Omental fat pad (tissue), 4 donors: ENCODE measurements at places on chromosomes 2 and 18.

- DNase-seq: no peak
Measured at GRCh38 chr2:30631051-30631671, 176.1 kb downstream of the CAPN13 start.

GRCh38 chr2:95060446-95061118 is 35.1 kb downstream of the MAL start:
- no peak for DNase-seq

DNA sequence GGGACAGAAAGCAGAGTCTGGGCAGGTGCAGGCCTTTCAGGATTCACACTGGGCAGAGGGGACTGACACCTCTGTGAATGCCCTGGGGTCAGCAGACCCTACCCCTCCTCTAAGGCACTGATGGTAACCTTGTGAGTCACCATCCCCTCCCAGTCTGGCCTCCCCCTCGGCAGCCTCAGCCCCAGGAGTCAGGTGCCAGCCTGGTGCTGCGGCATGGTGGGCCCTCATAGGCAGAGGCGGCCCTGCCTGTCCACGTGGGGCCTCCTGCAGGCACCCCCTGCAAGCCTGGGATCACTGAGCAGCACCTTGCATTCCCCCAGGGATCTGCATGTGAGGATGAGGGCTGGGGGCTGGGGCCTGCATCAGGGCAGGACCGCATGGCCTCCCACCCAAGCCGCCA is 4.8 kb upstream of the GPR17 start:
- DNase-seq: no peak

DNA sequence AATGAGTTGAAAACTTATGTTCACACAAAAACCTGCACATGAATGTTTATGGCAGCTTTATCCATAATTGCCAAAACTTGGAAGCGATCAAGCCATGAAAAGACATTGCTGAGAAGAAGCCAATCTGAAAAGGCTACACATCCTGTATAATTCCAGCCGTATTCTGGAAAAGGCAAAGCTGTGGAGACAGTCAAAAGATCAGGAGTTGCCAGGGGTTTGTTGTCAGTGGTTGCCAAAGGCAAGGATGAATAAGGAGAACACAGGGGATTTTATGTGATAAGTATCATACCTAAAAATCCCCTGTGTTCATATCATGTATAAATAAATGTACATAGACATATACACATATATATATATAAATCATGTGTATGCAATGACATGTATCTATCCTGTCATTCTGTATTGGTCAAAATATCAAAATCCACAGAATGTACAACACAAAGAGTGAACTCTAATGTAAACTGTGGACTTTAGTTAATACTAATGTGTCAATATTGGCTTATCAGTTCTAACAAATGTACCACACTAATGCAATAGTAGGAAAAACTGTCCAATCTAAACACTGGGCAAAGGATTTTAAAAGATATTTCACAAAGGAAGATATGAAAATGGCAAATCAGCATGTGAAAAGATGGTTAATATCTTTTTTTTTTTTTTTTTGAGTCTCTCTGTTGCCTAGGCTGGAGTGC is 75.8 kb downstream of the PTRHD1 start:
- no peak for DNase-seq

GRCh38 chr18:78517973-78518372 is 461.6 kb upstream of the SALL3 start:
- no peak for DNase-seq

- DNase-seq: no peak
Measured at GRCh38 chr18:27719680-27720079, 457.2 kb downstream of the CDH2 start.

DNA sequence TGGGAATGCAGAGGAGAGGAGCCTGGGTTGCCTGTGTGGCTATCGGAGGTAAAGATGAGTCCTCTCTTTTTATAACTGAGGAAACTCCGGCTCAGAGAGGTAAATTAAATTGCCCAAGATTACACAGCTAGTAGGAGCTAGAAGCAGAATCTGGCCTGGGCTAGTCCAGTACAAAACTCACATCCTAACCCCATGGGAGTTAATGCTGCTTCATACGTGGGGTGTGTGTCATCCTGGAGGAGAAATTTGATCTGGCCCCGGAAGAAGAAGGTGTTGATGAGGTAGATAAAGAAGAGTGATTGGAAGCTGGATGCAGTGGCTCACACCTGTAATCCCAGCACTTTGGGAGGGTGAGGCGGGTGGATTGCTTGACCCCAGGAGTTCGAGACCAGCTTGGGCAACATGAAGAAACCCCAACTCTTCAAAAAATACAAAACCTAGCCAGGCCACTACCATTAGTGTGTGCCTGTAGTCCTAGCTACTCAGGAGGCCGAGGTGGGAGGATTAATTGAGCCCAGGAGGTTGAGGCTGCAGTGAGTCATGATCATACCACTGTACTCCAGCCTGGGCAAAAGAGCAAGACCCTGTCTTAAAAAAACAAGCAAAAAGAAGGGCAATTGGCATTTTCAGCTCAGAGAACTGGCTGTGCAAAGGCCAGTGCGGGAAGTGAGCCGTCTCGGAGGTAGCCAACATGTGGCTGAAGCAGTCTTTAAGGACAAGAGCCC is 33.7 kb downstream of the CTIF start:
- DNase-seq: no peak

- no peak for DNase-seq
Measured at GRCh38 chr18:62938006-62938405, 222.7 kb downstream of the PHLPP1 start.

DNA sequence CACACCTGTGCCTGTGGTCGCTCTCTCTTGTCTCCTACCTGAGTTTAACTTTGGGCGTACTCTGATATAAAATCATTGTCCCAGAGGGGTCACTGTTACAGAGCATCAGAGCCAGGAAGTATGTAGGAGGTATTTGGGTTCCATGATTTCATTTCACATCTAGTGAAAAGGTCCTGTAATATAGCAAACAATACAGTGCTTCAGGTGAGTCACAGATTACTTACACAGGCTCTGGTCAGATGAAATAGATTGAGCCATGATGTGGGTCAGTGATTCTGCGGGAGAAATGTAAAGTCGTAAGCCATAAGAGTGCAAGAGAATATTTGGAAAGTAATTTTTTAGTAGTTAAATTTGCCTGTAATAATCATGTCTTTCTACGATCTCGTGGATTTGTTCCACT is 70.2 kb downstream of the SOCS6 start:
- no peak for DNase-seq

DNA sequence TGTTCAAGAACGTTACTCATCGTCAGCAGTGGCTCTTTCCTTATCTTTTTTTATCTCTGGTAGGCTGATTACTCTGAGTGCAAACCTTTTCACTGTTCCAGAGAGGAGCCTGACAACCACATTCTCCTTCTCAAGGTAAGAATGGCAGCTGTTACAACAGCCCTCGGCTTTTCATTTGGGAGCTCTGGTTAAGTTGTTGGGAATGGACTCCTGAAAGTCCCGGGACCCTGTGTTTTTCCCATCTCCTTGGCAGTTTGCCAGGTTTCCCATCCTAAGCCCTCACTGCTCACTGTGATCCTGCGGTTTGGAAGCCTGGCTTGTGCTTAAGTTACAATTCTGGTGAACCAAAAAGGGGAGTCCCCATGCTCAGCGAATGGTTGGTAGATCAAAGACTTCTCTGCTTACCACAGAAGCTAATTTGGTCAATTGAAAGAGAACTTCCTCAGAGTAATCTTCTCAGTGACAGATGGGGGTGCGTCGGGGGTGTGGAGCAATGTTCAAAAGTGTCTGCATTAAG is 122.3 kb downstream of the LYPD6B start:
- DNase-seq: no peak

- DNase-seq: no peak
Measured at GRCh38 chr2:168495524-168495923, 39.5 kb downstream of the CERS6 start.

- DNase-seq: no peak
Measured at GRCh38 chr18:40163254-40163653, 1791.8 kb upstream of the PIK3C3 start.

DNA sequence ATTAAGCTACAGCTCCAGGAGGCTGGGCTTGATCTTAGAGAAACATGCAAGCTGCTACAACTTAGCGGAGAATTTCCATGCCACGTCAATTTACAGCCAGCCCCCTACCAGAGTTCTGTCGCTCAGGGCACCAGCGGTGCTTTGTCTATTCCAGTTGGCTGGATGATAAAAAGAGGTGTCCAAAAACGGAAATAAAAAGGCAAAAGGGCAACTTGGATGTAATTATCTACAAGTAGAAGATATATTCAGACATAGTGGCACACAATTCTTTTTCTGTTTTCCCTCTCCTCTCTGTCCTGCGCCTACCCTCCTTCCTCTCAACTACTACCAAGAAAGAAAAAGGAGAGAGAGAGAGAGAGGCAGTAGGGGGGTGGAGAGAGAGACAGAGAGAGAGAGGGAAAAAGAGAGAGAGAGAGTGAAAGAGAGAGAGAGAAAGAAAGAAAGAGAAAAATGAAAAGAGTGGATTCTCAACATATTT is 363 bp upstream of the RFTN2 start:
- no peak for DNase-seq

DNA sequence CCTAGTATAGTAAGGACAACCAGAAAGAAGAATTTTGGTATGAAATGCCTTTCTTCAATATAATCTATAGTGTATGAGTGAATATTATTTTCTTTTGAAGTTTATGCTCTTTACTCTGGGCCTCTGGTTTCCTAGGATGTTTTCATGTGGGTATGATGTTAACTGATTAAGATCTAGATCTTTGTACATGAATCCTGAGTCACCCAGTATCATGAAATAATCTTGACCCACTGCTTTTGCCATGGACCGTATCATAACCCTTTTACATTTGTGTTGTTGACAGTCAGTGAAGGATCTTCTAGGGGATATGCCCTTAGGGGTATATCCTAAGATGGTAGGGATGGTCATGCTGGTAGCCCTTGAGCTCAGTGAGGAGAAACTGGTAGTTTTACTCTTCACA is 100.3 kb downstream of the RAB3GAP1 start:
- no peak for DNase-seq

DNA sequence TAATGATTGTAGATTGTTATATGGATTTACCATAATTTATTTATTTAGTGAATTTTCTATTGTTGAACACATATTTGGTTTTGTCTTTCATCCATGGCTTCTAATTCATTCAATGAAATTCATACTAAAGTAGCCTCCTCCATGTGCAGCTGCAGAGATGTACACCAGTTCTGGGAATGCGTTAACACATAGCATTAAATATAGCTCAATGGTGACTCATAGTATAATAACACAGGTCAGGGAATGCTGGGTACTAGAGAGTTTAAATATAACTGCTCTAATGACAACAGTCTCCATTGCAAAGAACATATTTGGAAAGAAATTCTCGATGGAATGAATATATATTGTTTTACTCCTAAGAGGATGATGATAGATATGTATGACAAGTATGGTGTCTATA is 1190.2 kb upstream of the NRXN1 start:
- no peak for DNase-seq

- DNase-seq: no peak
Measured at GRCh38 chr18:9885170-9886004, at the start of gene TXNDC2. TSS of gene TXNDC2 (plus strand) at chr18:9885973. CDS start at chr18:9886681, 708 bp downstream.

DNA sequence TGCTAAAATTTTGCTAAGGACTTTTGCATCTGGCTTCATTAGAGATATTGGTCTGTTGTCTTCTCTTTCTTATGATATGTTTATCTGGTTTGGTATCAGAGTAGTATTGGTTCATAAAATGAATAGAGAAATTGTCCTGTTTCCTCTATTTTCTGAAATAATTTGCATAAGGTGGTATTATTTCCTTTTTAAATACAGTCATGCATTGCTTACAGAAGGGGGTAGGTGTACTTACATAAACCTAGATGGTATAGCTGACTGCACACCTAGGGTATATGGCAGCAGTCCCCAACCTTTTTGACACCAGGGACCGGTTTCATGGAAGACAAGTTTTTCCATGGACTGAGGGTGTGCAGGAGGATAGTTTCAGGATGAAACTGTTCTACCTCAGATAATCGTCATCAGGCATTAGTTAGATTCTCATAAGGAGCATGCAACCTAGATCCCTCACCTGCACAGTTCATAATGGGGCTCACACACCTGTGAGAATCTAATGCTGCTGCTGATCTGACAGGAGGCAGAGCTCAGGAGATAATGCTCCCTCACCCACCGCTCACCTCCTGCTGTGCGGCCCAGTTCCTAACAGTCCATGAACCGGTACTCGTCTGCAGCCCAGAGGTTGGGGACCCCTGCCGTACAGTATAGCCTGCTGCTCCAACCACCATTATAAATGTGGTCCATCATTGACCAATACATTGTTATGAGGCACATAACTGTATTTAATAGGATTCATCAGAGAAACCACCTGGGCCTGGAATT is 189.2 kb downstream of the FAM210A start:
- DNase-seq: no peak

- DNase-seq: no peak
Measured at GRCh38 chr18:48007955-48008701, 77.7 kb upstream of the SMAD2 start.

DNA sequence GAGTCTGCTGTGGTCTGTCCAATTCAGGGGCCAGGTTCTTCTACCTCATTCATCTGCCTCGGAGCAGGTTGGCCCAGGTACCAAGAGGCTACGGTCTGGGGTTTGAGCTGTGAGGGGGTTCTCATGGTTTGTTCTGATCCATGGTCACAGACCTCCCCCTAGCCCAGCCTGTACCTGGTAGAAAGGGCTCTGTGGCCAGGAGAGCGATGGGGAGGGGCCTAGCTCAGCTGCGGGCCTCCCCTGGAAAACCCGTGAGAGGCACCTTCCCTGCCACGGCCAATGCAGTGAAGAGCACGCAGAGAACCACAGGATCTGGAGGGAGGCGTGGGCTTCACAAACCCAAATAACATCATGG is 19.6 kb upstream of the ALLC start:
- no peak for DNase-seq

- no peak for DNase-seq
Measured at GRCh38 chr2:10095175-10095574, 15.0 kb upstream of the CYS1 start.

GRCh38 chr2:219939647-219940046 is 312.2 kb downstream of the SLC4A3 start:
- DNase-seq: no peak

DNA sequence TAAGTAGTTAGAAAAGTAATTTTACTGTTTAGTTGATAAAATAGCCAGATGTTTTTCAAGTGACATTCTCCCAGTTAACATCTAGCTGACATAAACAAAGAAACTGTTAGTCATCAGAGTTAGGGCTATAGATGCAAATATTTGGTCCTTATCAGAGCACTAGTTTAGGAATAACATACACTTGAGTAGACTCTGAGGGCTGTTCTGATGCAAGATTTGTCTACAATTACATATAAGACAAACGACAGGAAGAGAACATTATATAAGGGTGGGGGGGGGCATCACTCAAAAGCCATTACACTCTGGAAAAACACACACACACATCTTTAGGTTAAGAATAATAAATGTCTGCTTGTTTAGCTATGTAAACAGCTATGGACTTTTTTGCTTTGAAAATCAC is 554.4 kb upstream of the LRRTM1 start:
- DNase-seq: no peak

DNA sequence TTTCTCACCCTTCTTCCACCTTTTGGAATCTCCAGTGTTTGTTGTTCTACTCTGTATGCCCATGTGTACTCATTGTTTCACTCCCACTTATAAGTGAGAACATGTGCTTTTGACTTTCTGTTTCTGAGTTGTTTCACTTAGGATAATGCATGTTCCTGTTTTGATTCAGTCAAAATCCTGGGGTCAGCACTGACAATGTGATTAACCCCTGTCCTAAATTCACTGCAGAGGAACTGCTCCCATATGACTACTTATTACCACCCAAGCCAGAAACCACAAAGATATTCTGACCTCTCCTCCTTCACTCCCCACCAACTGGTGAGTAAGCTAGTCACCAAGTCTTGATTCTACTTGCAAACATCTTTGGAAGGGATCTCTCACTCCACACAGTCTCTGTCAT is 251.4 kb upstream of the TCF4 start:
- DNase-seq: no peak

GRCh38 chr2:108316033-108316432 is 27.3 kb downstream of the SULT1C2 start:
- no peak for DNase-seq
